ENCODE measurements at places on chromosomes 3 and 15.
A peak's percentile ranks its signal among the peaks of the same experiment; 100 is the strongest.

DNA sequence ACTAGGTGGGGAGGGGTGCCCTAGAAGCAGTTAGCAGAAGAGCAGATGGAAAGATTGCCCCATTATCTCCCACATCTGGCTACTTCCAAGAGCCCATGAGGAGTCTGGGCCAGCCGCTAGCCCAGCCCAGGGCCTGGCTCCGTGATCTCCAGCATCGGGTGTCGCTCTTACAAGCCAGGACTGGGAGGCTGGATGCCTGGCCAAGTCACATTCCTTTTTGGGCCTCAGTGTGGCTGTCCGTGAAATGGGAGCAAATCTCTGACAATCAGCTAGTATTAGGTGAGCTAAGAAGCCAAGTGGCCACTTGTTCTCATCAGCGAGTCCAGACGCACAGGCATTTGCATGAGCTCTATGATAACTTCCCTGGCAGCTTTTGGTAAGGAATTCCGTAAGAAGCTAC, 23.3 kb upstream of the DOCK3 start:
- H3K27me3 ChIP-seq = no peaks in the 10 kb centered on the region
- H3K4me3 ChIP-seq = no peak overlapping the region
- peaks cover 17% of the 10 kb centered on the region for H3K36me3 ChIP-seq

- peak; percentile 27 for DNase-seq
- H3K36me3 ChIP-seq = no peaks in the 10 kb centered on the region
- H3K27ac ChIP-seq = no peak overlapping the region
- peaks cover 2% of the 10 kb centered on the region for H3K4me1 ChIP-seq
- H3K27me3 ChIP-seq = no peaks in the 10 kb centered on the region
- H3K4me3 ChIP-seq = no peak overlapping the region
Measured at GRCh38 chr3:61894988-61895935, 333.9 kb downstream of the PTPRG start.

DNA sequence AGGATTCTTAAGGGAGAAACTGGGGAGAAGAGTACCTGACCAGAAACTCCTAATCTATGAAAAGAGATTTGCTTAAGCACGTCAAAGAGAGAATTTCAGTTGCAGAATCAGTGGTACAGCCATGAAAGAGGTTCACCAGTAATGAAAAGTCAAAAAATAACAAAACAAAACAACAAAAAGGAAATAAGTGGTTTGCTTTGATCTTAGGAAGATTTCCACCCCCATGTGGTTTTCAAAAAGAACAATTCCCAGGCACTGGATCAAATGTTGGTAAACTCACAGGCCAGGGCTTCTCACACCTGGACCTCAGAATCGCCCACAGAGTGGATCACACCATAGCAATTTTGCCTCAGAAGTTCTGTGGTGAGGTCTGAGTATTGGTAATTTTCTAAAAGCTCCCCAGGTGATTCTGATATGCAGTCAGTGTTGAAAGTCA, 67.5 kb downstream of the TMEM39A start:
- DNase-seq = no peak
- no peak overlapping the region for H3K27ac ChIP-seq
- H3K27me3 ChIP-seq = no peaks in the 10 kb centered on the region
- H3K4me3 ChIP-seq = no peak overlapping the region
- H3K36me3 ChIP-seq = peaks cover 9% of the 10 kb centered on the region

- no peak overlapping the region for H3K4me3 ChIP-seq
- no peaks in the 10 kb centered on the region for H3K4me1 ChIP-seq
- no peaks in the 10 kb centered on the region for H3K27me3 ChIP-seq
- H3K36me3 ChIP-seq = no peaks in the 10 kb centered on the region
- DNase-seq = no peak
- H3K27ac ChIP-seq = no peak overlapping the region
Measured at GRCh38 chr3:58824285-58824684, 157.7 kb upstream of the FAM3D start.

DNA sequence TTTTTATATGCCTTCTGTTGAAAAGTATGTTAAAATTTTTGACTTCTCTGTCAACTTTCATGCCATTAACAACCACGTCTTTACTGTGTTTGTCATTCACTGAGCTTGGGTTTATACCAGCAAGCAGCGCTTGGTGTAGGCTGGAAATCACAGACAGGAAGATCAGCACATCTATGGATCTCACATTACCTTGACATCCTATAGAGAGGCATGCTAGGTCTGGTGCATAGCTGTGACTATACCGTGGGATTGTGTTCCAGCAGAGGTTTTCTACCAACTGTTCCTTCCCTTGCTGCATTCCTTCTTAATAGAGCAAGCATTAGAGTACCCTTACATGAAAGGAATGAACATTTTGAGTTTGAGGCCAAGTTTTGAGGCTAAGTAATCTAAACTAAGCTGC, 53.0 kb downstream of the DZIP3 start:
- H3K27ac ChIP-seq = no peak overlapping the region
- no peak for DNase-seq

DNA sequence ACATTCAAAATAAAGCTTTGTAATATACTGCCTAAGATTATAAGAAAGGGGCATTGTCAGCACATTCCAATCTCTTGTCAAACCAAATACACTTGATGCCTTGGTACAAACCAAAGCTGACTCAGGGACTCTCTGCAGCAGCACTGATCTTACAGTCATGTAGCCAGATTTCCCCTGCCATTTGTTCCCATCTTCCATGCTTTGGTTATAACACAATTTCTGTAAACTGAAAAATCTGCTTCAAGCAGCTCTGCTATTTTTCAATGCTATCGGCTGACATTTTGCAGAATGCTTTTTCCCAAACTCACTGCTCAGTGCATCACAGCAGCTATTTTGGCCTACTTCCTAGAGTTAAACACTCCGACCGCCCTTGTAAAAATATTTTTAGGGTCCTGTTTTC, 18.2 kb downstream of the PLOD2 start:
- no peak overlapping the region for H3K27ac ChIP-seq
- no peaks in the 10 kb centered on the region for H3K36me3 ChIP-seq
- no peaks in the 10 kb centered on the region for H3K27me3 ChIP-seq
- H3K4me1 ChIP-seq = no peaks in the 10 kb centered on the region
- DNase-seq = no peak

- H3K27me3 ChIP-seq = no peaks in the 10 kb centered on the region
- H3K4me1 ChIP-seq = peaks cover 12% of the 10 kb centered on the region
- no peak for DNase-seq
- H3K4me3 ChIP-seq = no peak overlapping the region
Measured at GRCh38 chr3:194664857-194665256, 7.1 kb downstream of the LSG1 start.

GRCh38 chr3:150247441-150247840, 160.7 kb upstream of the TSC22D2 start:
- H3K4me3 ChIP-seq = no peak overlapping the region
- no peak overlapping the region for H3K27ac ChIP-seq
- peaks cover 81% of the 10 kb centered on the region for H3K27me3 ChIP-seq
- no peaks in the 10 kb centered on the region for H3K36me3 ChIP-seq

- H3K4me1 ChIP-seq = peaks cover 9% of the 10 kb centered on the region
- H3K27ac ChIP-seq = peak overlapping the region; percentile 8
- peaks cover 4% of the 10 kb centered on the region for H3K36me3 ChIP-seq
- H3K27me3 ChIP-seq = no peaks in the 10 kb centered on the region
- no peak for DNase-seq
Measured at GRCh38 chr3:15355086-15355485, 22.7 kb upstream of the SH3BP5 start.

DNA sequence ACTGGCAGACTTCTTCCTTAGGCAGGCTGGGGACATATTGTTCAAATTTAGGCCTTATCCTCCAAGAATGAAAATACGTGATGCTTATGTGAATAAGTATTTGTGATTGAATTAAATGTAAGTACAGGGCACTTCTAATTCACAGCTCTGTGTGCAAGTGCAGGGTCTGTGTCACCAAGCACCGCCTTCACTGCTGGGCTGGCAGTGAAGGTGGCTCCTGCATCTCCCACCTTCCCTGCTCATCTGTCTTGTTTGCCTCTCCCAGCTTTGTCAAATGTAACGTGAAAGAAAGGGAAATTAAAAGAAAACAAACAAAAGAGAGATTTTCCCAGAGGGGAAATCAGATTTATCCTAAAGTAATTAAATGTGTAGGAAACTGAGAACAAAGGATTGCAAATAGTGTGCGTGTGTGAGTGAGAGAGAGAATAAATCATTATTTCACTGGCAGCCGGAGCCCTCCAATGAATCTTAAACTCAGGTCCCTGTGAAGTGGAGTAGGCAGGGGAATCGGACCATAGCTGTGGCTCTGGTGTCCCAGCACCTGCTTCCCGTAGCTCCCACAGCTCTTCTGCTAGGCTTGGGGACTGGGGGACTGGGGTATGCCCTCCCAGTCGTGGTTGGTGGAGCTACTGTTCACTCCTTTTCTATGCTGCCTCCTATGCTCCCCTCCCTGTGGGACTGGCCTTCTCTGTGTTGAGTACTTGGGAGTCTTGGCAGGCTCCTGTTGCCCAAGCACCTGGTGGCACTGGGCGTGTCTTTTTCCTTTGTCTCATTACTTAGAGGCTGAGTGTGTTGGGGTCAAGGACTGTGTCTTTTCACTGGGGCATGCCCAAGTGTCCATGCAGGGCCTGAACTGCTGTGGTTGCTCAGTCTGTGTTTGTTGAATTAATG, 222.2 kb downstream of the EPHB1 start:
- H3K4me1 ChIP-seq = no peaks in the 10 kb centered on the region
- DNase-seq = no peak
- no peak overlapping the region for H3K4me3 ChIP-seq
- no peaks in the 10 kb centered on the region for H3K36me3 ChIP-seq
- H3K27ac ChIP-seq = no peak overlapping the region

GRCh38 chr3:126538316-126538715, 14.4 kb downstream of the CHST13 start:
- H3K4me1 ChIP-seq = peaks cover 4% of the 10 kb centered on the region
- H3K36me3 ChIP-seq = no peaks in the 10 kb centered on the region
- peaks cover 41% of the 10 kb centered on the region for H3K27me3 ChIP-seq
- H3K4me3 ChIP-seq = no peak overlapping the region

All from effector memory CD8-positive, alpha-beta T cell (primary cell).